Tibial artery (tissue), 4 donors: ENCODE measurements at places on chromosomes 11 and 22.

- DNase-seq: no peak
- H3K4me1 ChIP-seq: no peaks in the 10 kb centered on the region
- no peak overlapping the region for H3K27ac ChIP-seq
- H3K27me3 ChIP-seq: peaks cover 6% of the 10 kb centered on the region
- peaks cover 38% of the 10 kb centered on the region for H3K36me3 ChIP-seq
Measured at GRCh38 chr11:130192845-130193267, 33.3 kb downstream of the ST14 start.

GRCh38 chr11:131888230-131888855, 517.9 kb downstream of the NTM start:
- no peak overlapping the region for H3K27ac ChIP-seq
- no peaks in the 10 kb centered on the region for H3K4me1 ChIP-seq
- no peak overlapping the region for H3K4me3 ChIP-seq

DNA sequence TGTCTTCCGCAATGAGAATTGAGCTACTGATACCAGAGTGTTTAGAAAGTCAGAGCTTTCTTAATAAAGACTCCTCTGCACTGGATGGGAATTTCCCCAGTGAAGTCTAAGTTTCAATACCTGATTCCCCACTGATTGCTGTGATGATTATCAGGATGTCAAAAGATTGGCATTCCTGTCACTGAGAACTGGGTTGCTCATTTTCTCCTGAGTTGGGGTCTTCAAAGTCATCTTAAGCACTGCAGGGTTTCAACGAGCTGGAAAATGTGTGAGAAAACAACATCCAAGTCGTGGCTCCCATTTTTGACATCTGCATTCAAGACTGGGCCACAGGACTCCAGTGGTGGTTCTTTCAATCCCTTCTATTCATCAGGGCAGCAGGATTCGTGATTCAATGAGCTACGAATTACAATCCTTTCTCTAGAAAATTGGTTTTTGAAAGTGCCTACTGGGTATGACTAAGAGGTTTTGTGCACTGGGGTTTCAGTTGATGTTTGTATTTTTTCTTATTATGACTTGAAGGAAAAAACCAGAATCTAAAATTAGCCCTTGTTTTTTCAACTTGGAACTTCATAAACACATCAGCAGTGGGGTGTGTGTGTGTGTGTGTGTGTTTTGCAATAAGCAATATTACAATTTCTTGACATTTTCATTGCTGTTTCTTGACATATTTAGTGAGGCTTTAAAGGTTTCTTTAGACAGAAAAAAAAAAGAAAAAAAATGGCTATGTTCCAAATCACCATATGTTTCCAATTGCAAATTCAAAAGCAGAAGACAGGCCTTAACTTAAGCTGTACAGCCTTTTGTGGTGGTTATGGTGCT, 233.0 kb downstream of the FAM76B start:
- H3K4me1 ChIP-seq: peaks cover 25% of the 10 kb centered on the region
- H3K4me3 ChIP-seq: no peak overlapping the region
- no peaks in the 10 kb centered on the region for H3K36me3 ChIP-seq
- no peak for DNase-seq
- H3K27ac ChIP-seq: peak overlapping the region; percentile 42

DNA sequence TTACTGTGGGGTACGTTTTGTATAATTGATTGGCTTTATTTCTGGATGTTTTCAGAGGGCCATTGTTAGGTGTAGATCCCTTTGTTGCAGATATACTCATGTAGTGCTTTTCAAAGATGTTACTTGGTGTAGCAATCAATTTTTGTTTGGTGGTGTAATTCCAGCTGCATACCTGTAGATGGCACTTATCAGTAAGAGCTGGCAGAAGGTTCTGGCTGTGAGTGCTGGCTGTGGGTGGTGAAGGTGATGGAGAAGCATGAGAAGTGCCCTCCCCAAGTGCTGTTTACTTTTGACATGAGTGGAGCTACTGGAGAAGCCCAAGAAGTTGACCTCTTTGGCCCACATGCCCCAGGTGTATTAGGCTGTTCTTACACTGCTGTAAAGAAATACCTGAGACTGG, 1074.9 kb downstream of the FAM181B start:
- H3K27ac ChIP-seq: no peak overlapping the region
- H3K36me3 ChIP-seq: no peaks in the 10 kb centered on the region
- no peak overlapping the region for H3K4me3 ChIP-seq
- no peaks in the 10 kb centered on the region for H3K27me3 ChIP-seq
- no peaks in the 10 kb centered on the region for H3K4me1 ChIP-seq

DNA sequence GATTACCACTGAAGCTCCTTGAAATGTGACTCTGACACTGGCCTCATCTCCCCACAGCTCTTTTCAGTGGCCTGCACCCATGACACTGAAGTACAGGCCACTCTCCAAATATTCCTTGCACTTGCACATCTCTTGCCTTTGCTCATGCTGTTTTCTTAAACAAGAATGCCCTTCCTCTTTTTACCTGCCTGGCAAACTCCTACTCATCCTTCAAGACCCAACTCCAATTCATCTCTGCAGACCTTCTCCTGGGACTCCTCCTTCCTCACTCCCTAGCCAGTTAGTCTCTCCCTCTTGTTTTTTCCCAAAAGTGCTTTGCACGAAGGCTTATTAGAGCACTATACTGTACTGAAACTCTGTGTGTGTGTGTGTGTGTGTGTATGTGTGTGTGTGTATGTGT, 2.6 kb downstream of the KCNE3 start:
- no peak overlapping the region for H3K4me3 ChIP-seq
- no peak overlapping the region for H3K27ac ChIP-seq
- H3K36me3 ChIP-seq: no peaks in the 10 kb centered on the region
- peaks cover 12% of the 10 kb centered on the region for H3K4me1 ChIP-seq

- peaks cover 98% of the 10 kb centered on the region for H3K36me3 ChIP-seq
- H3K4me3 ChIP-seq: no peak overlapping the region
Measured at GRCh38 chr22:49903322-49904039, 14.8 kb downstream of the ALG12 start.

GRCh38 chr11:6360183-6360582, 30.1 kb upstream of the SMPD1 start:
- no peaks in the 10 kb centered on the region for H3K4me1 ChIP-seq
- no peak for DNase-seq
- H3K4me3 ChIP-seq: no peak overlapping the region
- no peak overlapping the region for H3K27ac ChIP-seq
- H3K36me3 ChIP-seq: no peaks in the 10 kb centered on the region

DNA sequence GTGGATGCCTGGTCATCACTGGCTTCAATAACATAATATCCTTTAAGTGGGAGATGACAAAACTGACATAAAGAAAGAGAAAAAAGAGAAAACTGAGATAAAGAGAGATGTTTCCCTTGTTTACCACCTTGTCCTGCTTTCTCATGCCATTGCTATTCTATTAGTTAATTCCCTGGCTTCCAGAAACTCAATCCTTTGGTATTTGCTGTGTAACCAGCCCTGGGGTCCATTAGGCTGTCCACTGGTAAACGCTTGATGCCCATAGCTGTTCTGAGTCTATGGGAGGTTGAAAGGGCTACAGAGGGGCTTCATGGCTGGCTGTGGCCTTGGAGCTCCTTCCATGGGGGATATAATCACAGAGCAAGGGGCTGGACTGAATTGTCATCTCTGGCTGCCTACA, 243.4 kb upstream of the PLET1 start:
- no peaks in the 10 kb centered on the region for H3K36me3 ChIP-seq
- no peak overlapping the region for H3K27ac ChIP-seq
- no peaks in the 10 kb centered on the region for H3K27me3 ChIP-seq
- H3K4me3 ChIP-seq: no peak overlapping the region
- H3K4me1 ChIP-seq: no peaks in the 10 kb centered on the region
- DNase-seq: no peak

DNA sequence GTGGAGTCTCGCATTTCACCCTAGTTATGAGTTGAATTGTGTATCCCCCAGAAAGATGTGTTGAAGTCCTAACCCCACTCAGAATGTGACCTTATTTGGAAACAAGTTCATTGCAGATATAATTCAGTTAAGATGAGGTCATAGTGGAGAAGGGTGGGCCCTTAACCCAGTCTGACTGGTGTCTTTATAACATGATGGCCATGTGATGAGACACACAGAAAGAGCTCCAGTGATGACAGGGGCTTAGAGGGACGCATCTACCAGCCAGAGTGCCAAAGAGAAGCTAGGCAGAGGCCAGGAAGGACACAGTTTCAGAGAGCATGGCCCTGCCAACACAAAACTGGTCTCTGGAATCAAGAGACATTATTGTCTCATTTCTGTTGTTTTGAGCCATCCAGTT, 50.3 kb downstream of the LARGE1 start:
- peak overlapping the region; percentile 82 for H3K27ac ChIP-seq
- H3K4me1 ChIP-seq: peaks cover 62% of the 10 kb centered on the region
- no peaks in the 10 kb centered on the region for H3K36me3 ChIP-seq
- H3K27me3 ChIP-seq: no peaks in the 10 kb centered on the region
- no peak overlapping the region for H3K4me3 ChIP-seq

- DNase-seq: no peak
- H3K27me3 ChIP-seq: no peaks in the 10 kb centered on the region
- no peak overlapping the region for H3K4me3 ChIP-seq
- no peak overlapping the region for H3K27ac ChIP-seq
- no peaks in the 10 kb centered on the region for H3K4me1 ChIP-seq
Measured at GRCh38 chr11:131385763-131386390, 15.5 kb downstream of the NTM start.

DNA sequence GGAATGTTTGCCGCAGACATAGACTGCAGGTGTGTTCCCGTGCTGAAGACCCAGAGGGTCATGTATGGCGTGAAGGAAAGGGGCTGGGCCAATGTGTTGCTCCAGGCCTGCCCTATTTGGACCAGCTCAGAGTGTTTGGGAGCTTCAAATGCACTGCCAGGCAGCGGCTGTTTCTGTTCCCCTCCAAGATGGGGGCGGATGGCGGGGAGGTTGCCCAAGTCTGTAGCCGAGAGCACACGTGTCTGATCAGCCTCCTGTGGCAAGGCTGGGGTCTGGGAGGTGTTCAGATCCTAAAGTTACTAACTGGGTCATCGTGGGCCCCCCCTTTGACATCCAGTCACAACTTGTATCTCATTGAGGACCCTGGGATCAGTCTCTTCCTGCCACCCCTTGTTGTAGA, 45.5 kb downstream of the CACNA1I start:
- H3K4me1 ChIP-seq: no peaks in the 10 kb centered on the region
- no peaks in the 10 kb centered on the region for H3K36me3 ChIP-seq
- no peak overlapping the region for H3K27ac ChIP-seq
- no peaks in the 10 kb centered on the region for H3K27me3 ChIP-seq
- no peak overlapping the region for H3K4me3 ChIP-seq

GRCh38 chr11:116825434-116825833, 2.3 kb upstream of the APOA4 start:
- no peak overlapping the region for H3K27ac ChIP-seq
- H3K27me3 ChIP-seq: no peaks in the 10 kb centered on the region
- H3K4me3 ChIP-seq: no peak overlapping the region
- H3K4me1 ChIP-seq: no peaks in the 10 kb centered on the region

GRCh38 chr11:125170510-125171031, 6.0 kb downstream of the PKNOX2 start:
- DNase-seq: peak; percentile 56
- peaks cover 45% of the 10 kb centered on the region for H3K4me1 ChIP-seq
- peak overlapping the region; percentile 13 for H3K4me3 ChIP-seq
- H3K27me3 ChIP-seq: no peaks in the 10 kb centered on the region
- no peaks in the 10 kb centered on the region for H3K36me3 ChIP-seq
- H3K27ac ChIP-seq: peak overlapping the region; percentile 65

DNA sequence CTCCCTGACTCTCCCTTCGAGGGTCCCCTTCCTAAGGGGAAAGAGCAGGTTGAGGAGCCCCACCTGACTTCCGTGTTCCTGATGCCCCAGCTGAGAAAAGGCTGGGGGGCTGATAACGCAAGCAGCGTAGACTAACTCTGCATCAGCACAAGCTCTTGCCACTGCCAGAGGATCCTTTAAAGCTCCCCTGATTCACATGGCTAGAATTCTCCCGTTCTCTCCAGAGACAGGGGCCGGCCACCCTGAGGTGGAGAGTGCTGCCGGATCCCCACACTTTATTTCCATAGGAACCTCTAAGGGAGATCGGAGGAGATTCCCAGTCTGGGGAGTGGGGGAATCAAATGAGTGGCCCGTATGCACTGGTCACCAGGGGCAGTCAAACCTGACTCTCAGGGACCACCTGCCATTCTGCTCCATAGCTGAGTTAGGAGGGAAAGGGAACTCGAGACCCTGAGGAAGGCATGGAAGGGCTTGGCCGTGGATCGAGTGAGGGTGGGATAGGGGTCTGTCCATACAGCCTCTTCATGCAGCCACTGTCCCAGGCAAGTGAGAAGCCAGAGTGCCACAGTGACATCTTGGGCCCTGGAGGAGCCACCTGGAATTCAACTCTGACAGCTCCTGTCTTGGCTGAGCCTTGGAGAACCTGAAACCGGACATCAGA, 1.4 kb upstream of the VSIG10L2 start:
- H3K4me1 ChIP-seq: no peaks in the 10 kb centered on the region
- H3K36me3 ChIP-seq: no peaks in the 10 kb centered on the region
- no peak for DNase-seq
- no peak overlapping the region for H3K4me3 ChIP-seq

- no peak overlapping the region for H3K27ac ChIP-seq
- no peak for DNase-seq
- H3K4me3 ChIP-seq: no peak overlapping the region
Measured at GRCh38 chr22:46581538-46582244, 38.5 kb upstream of the GRAMD4 start.

DNA sequence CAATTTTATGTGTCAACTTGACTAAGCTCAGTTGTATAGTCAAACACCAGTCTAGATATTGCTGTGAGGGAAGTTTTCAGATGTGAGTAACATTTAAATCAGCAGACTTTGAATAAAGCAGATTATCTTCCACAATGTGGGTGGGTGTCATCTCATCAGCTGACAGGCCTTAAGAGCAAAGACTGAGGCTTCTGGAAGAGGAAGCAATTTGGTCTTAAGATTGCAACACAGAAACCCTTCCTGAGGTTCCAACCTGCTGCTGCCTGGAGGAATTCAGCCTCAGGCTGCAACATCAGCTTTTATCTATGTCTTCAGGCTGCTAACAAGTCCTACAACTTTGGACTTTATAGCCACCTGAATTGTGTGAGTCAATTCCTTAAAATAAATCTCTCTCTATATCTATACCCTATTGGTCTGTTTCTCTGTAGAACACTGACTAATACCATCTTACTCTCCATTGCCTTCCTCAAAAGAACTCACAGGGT, 277.2 kb upstream of the PLET1 start:
- H3K4me1 ChIP-seq: peaks cover 10% of the 10 kb centered on the region
- H3K27me3 ChIP-seq: no peaks in the 10 kb centered on the region
- no peak for DNase-seq
- H3K36me3 ChIP-seq: no peaks in the 10 kb centered on the region
- no peak overlapping the region for H3K27ac ChIP-seq

- no peak for DNase-seq
- H3K27me3 ChIP-seq: peaks cover 38% of the 10 kb centered on the region
- no peak overlapping the region for H3K4me3 ChIP-seq
- no peaks in the 10 kb centered on the region for H3K36me3 ChIP-seq
- H3K4me1 ChIP-seq: no peaks in the 10 kb centered on the region
Measured at GRCh38 chr22:36839356-36840073, 21.3 kb upstream of the NCF4 start.
